ENCODE measurements at places on chromosomes 3 and 15.

GRCh38 chr3:60323651-60324050 lies 927.6 kb downstream of the FHIT start:
- no peak for DNase-seq

DNA sequence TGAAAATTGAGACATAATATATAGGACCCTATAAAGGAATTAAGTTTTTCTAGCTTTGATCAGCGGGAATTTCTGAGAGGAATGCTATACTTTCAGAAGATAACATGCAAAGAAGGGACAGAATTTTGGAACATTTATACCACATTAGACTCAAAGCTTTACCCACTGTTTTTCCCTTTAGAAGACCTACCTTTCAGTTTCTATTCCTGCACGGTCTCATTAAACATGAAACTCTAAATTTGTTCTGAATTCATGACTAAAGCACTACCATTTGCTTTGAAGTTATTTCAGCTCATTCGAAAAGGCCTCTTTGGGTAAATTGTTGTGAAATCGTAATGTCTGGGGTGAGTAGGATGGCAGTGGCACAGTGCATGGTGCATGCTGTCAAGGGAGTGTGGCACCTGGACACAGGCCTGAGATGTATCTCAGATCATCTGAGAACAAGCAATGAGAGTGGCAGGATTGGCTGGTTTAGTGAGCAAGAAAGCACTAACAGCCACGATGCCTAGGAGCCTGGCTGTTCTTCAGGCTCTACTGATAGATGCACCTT lies 42.5 kb downstream of the CHCHD4 start:
- no peak for DNase-seq

GRCh38 chr15:41659855-41660234 lies 360 bp upstream of the MGA start:
- no peak for DNase-seq

DNA sequence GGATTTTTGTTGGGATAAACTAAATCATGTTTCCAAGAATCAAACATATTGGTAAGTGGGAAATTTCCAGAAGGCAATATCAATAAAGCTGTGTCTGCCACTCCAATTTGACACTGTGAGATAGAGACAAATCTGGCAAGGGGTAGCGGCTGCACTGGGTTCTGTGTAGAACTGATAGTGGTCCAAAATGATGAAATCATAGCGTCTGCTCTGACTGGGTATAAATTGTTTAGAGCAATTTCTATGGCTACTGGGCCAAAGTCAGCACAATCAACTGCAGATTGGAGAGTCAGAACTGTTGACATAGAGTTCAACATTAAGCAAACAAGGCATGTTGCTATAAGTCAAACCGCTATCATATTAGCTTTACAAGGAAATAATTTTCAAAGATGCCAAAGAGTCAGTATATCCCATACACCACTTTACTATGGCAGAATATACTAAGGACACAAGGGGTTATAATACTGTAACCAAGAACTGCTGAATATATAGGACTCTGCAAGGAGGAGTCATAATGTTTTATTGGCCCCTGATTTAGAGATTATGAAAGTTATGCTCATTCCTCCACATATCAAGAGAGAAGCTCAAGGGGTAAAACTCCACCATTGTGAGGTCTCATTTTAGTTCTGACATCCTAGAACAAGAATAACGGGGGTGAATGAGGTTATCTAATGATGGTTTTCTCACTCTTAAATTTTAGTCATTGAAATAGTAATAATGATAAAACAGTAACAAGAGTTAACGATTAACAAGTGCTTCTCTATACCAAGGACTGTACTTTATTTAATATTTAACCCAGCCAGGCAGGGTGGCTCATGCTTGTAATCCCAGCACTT lies 309.7 kb upstream of the GADL1 start:
- no peak for DNase-seq

- DNase-seq: no peak
These were observed 288.9 kb downstream of the EFHB start for GRCh38 chr3:19645093-19645492.

DNA sequence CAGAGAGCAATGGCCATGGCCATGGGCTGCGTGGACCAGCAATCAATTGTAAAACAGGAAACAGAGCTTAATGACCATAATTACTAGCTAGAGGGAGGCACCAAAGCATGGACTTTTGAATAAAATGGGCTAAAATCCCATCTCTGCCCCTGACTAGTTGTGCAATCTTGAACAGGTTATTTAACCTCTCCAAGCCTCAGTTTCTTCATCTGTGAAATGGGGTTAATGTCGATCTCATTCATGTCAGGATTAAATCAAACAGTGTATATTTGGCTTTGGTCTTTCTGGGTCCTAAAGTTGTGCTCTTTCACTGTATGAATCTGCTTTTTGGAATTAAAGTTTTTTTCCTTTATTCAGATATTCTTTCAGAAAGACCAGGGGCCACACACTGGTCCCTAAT lies 36.1 kb downstream of the ABTB1 start:
- no peak for DNase-seq

- DNase-seq: peak; percentile 99
These were observed 1.1 kb upstream of the ECT2 start for GRCh38 chr3:172749230-172749965.

DNA sequence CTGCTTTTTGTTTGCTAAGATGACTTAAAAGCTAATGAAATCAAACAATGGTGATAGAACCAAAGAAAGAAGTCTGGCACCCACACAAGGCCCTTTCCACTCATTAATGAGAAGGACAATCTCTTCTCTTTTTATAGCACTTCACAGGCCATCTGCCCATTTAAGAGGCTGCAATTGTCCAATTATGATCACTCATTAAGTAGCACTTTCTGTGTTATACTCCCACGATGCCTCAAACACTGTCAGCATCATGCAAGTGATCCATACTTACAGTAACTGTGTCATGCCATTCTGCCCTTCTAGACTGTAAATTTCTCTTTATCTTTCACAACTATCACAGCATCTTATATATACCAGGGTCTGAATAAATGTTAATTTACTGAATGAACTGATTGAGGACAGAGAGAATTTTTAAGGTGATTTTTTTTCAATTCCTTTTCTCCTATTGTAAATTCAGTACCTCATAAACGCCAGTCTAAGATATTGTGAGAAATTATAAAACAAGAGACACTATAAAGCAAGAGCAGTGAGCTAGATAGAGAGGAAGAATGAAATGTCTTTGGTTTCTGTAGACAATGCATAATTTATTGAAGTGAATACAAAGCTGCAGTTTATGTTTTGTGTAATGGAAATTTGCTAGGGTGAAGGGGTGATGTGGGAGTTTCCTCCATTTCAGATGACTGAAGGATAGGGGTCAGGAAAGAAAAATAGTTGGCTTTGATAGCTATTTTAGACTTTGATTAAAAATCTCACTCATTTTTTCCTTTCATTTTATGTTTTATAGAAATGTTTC lies 17.3 kb downstream of the CD200 start:
- no peak for DNase-seq

- no peak for DNase-seq
These were observed 25.8 kb upstream of the LRRFIP2 start for GRCh38 chr3:37200141-37200540.

DNA sequence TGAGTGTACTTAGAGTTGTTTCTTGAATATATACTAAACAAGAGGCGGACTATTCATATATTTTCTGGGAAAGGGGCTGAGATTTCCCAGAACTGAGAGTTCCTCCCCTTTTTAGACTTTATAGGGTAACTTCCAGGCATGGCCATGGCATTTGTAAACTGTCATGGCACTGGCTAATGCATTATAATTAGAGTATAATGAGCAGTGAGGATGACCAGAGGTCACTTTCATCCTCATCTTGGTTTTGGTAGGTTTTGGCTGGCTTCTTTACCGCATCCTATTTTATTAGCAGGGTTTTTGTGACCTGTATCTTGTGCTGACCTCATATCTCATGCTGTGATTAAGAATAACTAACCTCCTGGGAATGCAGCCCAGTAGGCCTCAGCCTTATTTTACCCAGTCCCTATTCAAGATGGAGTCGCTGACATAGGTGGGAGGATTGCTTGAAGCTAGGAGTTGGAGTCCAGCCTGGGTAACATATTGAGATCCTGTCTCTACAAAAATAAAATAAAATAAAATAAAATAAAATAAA lies 91.4 kb downstream of the MOBP start:
- no peak for DNase-seq

- DNase-seq: no peak
These were observed 17.6 kb downstream of the SLC6A20 start for GRCh38 chr3:45778761-45779201.

GRCh38 chr3:174441588-174442301 lies 417.4 kb upstream of the NAALADL2 start:
- DNase-seq: no peak

DNA sequence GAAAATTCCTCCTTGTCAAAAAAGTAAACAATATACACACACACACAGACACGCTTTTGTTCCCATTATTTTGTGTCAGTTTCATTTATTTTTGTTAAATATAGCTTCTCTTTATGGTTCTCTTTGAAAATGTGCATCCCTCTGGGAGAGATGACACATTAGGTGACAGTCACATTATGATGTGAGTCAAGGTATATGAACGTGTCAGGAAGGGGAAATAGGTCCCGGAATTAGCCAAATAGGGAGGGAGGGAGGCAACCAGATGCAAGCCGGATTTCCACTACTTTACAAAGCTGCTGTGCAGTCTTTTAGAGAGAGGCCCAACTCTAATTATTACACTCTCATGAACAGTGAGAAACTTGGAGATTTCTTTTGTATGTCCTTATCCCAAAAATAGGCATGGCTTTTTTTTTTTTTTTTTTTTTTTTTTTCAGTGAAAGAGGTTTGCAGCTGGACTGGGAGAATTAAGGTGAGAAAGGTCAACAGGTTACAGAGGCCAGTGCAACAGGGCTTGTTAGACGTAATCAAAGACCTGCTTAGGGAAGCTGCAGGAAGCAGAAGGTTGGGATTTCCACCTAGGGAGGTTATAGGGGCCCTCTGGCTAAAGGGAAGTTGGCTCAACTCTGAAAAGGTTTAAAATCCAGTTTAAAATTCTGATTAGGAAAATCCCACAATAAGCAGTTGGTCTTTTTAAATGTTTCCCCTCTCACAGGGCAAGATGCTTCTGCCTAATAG lies 240.5 kb upstream of the UBE2E1 start:
- no peak for DNase-seq

DNA sequence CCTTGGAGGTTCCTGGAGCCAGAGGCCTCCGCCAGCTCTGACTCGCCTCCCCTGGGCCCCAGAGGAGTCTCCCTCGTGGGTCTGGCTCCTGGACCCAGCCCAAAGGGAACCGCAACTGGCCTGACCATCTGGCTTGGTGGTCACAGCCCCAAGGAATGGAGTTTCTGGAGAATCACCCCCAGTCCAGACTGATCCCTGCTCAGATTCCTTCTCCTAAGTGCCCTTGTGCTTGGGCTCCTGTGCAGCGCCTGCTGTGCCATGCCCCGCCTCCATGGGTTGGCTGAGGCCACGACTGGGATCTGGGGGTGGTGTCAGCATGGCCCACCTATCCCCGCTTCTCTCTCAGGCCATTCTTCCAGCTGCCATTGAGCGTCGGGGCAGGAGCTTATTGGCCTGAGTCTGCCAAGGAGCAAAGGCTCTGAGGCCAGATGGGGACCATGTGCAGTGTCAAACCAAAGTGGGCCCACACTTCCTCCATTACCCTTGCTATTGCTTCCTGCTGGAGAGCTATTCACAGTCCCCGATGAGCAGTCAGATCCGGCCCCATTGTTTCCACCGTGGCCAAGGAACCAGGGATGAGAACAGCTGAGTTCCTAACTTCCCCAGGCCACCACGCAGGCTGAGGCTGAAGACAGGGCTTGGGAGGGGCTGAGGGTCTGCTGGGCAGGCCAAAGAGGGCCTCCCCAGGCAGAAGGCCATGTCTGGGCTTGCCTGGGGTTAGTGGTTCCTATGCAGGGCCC lies 19.0 kb downstream of the CSPG4 start:
- DNase-seq: no peak

DNA sequence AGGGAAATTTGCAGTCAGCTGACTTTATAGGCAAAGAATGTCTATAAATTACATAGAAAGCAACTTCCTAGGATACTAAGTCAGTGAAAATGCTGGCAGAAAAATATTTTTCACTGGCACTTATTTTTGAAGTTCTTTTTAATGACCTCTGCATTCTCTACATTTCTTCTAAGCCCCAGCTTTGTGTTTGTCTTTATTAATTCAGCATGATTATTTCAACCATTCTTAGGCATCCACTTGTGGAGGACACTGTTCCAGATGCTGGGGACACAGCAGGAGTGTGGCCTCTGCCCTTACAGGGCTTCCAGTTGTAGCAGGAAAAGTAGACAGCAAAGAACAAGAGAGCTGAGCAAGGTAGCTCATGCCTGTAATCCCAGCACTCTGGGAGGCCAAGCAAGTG lies 15.0 kb downstream of the LRRK1 start:
- no peak for DNase-seq

DNA sequence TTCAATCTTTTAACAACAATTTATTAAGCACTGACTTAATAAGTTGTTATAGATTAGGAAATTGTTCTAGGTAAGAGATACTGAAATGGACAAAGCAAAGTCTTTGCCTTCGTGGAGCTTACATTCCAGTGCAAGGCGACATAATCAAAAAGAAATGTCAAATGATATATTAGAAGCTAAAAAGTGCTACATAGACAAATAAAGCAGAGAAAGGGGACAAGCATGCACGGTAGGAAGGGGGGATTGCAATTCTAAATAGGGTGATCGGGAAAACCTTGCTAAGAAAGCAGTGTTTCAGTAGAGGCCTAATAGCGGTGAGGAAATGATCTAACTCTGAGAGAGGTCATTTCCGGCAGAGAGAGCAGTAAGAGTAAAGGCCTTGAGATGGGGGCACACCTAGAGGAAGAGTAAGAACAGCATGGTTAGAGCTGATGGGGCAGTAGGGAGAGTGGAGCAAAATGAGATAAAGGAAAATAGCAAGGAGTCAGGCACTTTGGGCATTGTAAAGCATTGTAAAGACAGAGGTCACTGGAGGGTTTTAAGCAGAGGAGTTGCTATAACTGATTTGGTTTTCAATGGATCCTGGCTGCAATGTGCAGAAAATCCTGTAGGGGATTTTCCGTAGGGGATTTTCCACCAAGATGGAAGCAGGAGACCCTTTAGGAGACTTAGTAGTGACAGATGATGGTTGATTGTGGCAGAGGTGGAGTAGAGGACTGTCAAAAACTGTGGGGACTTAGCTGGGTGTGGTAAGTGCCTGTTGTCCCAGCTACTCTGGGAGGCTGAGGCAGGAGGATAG lies 71.7 kb upstream of the CFAP20DC start:
- no peak for DNase-seq

DNA sequence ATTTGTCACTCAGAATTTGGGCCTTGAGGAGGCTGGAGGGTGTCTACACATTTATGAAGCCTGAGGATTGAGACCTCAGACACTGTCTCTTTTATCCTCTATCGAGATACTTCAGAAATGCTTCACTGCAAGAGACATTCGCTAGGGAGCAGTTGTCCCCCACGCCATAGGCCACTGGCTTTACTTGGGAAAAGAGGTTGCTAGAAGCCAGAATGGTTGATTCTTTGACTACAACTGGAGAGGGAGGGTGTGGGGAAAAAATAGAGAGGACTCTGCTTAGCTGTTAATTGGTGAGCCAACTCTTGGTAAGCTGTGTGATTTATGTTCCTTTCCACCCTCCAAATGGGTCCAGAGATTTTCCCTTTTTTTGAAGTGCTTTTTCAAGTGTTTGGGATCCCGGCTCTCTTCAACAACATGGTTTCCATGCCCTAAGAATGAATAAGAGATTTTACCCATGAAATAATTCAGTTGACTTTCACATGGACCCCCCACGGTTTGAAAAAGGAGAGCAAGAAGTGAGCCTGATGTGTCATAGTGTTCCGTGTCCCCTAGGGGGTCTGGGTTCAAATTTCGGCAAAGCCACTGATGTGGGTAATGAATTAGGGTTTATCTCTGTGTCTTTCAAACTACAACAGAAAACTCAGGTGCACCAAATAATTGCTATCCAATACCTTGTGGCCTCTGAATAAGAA lies 2.7 kb downstream of the BOC start:
- no peak for DNase-seq

- DNase-seq: no peak
These were observed 11.2 kb upstream of the TGM5 start for GRCh38 chr15:43277901-43278300.

All from SW480 (cell line).